Muscle of arm (tissue), 14 donors: ENCODE measurements at places on chromosomes 12 and 14.
A peak's percentile ranks its signal among the peaks of the same experiment; 100 is the strongest.

DNA sequence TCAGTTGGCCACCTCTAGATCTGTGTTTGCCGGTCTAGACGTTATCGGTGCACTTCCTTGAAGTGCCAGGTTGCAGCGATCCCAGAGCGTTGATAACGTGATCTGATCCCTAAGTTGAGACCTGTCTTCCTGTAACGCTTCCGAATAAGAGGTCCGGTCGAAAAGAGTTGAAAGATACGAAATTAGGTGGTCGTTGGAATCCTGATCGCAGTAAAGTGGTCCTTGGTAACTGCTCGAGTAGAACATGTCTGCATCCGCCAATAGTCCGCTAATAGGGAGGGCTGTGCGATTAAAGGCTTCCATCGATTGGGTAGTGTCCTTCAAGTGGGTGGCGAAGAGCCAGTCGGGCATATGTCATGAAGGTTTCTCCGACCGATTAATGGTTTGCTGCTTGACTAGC lies 2.7 kb downstream of the SRSF5 start:
- no peak for DNase-seq

- no peak for DNase-seq
Observed at GRCh38 chr14:58705066-58705465, 67.3 kb downstream of the DACT1 start.

GRCh38 chr12:94714378-94715114 lies 64.2 kb upstream of the TMCC3 start:
- peak; percentile 49 for DNase-seq

DNA sequence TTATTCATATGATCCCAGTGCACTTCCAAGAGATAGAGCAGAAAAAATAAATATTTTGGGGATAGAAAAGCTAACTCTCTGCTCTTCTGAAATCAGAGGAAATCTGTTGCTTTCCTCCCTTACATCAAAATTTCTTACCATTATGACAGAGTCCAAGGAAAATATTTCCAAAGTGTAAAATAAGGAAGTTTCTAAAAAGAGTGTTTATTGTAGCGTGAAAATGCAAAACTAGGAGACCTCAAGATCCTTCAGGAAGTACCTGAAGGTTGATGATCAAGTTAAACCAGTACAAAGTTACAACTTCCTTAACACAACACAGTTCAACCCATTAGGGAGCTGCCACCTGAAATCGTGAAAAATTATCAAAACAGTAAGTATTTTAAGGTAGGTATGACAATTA lies at the start of gene OR6C2:
TSS of gene OR6C2 (plus strand) at position 301 of the 400 bp plus-strand sequence. CDS start 8,138 bp downstream, outside the sequence.
- no peak for DNase-seq

GRCh38 chr12:104578453-104578852 lies 121.7 kb downstream of the CHST11 start:
- no peak for DNase-seq
